ENCODE measurements at places on chromosomes 2 and 18.

DNA sequence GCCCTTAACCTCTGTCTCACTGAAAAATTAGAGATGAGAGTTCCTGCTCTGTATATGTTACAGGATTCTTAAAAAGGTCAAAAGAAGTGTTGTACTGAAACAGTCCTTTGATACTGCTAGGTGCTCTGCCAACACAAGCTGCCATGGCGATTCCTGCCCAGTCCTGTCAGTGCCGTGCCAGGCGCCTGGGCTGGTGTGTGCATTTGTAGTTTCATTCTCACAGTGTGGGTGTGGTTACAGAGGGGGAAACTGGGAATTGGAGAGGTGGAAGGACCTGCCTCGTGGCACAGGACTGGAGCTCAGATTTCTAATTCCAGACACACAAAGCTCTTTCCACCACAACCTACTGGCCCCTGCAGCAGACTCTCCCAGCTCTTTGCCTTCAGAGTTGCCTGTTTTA, 122.3 kb upstream of the RAB6C start:
- no peak for DNase-seq

DNA sequence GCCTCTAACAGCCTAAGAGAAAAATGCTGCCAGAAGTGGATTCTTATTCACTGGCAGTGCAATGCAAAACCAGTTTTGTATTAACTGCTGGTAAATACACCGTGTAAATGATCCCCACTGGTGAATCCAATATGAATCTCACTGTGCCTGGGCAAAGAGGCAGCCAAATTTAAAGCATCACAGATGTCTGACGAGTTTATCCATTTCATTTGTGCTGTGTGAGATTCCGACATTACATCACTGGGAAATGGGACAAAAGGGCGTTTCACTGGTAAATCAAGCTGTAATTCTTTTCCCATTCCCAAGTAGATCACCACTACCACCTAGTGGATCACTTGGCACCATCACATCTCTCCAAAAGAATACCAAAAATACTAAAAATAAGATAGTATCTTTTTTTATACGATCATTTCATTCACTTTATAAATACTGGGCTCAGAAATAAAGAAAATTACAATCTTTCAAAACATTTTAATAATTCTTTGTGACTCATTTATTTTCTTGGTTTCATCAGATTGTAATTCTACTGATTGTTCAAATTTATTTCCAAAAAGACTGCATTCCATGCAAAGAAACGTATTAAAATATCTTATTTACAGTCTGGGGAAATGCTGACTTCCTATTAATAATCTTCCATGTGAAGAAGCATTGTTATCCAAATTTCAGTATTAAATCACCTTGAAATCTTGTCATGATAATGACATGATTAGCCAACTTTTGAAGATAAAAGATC, 125.6 kb downstream of the GRB14 start:
- DNase-seq, result peak; percentile 58

DNA sequence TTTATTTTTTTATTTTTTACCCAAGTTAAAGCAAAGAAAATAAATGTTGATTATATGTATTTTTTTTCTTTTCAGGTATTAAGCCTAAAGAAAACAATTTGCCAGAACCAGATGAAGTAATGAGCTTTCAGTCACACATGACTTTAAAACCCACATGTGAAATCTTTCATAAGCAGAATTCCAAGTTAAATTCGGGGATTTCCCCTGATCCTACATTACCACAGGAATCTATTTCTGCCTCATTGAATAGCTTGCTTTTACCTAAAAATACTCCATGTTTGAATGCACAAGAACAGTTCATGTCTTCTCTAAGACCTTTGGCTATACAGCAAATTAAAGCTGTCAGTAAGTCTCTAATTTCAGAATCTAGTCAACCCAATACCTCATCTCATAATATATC, 26.6 kb downstream of the GEN1 start:
- DNase-seq, result no peak

GRCh38 chr2:74037379-74037860, 52.7 kb downstream of the TET3 start:
- peak; percentile 30 for DNase-seq

GRCh38 chr2:46800218-46800617, 115.4 kb downstream of the MCFD2 start:
- DNase-seq, result peak; percentile 70

GRCh38 chr2:9307535-9307934, 100.9 kb downstream of the ASAP2 start:
- DNase-seq, result no peak

DNA sequence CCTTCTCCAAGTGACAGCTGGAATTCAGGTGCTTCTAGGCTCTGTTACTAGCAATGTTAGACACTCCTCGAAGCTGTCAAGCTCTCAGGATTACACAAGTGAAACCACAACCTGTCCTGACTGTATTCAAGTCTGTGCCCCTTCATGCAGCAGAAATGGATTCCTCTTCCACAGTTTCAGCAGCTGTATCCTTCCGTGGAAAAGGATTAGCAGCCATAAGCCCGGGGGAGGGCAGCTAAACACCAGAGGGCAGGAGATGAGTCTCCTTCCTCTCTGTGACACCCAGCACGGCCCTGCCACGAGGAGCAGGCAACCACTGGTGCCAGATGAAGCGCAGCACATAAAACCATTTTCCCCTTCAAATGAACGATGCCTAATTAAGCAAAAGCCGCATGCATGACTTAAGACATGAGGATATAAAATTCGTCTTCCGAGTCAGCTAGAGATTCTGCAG, 1.2 kb downstream of the ST3GAL5 start:
- peak; percentile 47 for DNase-seq

GRCh38 chr18:41881285-41881684, 73.7 kb upstream of the PIK3C3 start:
- peak; percentile 63 for DNase-seq

DNA sequence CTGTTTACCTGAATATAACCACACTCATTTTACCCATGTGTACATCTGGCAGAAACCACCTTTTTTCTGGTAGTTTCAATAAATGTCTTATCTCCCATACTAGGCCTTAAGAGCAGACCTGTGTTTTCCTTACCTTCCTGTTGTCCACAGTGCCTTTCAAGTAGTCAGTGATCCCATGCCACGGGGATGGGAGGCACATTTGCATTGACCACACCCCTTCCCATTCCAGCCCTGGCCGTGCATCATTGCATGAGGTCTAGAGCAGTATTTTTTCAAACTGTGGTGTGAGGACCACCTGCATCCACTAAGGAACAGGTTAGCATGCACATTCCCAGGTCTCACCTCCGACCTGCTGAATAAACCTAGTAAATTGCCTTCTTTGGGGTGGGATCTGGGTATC, 165.2 kb upstream of the FOSL2 start:
- no peak for DNase-seq

DNA sequence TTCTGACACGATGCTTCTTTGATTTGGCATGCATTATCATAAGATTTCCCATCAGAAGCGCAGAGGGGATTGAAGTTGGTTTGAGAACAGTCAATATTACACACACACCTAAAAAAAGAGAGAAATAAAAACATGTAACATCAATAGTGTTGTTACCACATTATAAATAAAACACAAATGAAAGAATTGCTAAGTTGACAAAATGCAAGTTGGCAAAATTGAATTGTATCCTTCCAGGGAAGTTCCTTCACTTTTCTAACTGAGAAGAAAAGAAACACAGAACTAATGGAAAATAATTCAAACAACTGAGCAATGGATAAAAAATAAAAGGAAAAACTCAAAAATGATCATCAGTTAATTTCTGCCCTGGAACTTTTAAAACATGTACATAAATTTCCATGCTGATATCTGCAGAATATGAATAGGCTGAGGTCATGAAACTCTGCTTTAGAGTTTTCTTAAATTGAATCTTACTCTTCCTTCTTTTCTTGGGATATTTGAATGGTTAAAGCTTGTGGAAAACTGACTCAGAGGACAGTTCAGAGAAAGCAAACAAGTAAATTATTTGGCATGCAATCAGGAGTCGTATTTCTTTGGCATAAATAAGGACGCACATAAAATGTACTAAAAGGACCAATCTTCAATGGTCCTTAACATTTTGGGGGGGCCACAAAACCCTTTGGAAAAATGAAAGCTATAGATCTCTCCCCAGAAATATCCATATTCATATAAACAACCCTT, 152.4 kb upstream of the CAVIN2 start:
- DNase-seq, result peak; percentile 13

GRCh38 chr2:97712693-97713295, 582 bp upstream of the ZAP70 start:
- DNase-seq, result no peak

DNA sequence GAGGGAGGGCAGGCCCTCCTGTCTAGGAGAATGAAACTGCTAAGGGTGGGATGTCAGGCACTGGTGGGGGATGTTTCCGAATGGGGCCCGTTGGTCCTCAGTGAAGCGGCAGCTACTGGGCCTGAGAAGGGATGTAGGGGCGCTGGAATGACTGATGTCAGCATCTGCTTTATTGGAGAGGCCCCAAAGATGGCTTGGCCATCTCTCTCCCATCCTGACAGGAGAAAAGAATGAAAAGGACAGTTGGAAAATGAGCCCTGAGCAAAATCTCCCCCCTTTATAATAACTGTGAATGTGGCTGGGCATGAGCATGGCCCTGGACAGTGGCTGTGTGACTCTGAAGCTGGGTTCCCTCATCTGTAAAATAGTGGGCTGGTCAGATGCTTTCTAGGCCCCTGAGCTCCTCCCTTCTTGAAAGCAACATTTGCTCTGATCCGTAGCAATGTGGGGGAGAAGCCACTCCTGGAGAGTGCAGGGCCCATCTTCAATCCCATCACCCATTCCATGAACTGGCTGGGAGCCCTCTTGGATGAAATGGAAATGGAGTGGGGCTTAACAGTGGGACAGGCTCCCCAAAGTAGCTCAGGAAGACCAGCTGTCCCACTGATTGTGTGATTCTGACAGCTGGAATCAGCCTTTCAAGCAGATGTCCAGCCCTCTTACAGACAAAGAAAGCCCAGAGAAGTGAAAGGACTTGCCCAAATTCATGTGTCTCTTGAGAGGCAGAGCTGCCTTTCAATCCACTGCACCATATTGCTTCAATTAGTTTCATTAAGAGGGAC, 232.7 kb upstream of the SMAD2 start:
- DNase-seq, result no peak

DNA sequence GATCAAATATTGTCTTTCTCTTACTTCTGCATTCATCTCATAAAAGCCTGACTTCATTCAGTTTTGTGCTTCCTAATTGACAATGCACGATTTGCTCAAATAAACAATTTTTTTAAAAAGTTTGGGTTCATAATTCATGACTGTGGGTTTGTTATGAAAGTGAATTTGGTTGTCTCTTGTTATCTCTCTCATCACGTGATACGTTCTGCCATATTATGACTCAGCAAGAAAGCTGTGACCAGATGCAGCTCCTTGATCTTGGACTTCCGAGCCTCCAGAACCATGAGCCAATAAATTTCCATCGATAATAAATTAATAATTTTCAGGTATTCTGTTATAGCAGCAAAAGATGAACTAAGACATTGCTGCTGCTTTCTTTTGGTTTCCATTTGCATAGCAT, 156.5 kb upstream of the LRATD1 start:
- DNase-seq, result no peak

DNA sequence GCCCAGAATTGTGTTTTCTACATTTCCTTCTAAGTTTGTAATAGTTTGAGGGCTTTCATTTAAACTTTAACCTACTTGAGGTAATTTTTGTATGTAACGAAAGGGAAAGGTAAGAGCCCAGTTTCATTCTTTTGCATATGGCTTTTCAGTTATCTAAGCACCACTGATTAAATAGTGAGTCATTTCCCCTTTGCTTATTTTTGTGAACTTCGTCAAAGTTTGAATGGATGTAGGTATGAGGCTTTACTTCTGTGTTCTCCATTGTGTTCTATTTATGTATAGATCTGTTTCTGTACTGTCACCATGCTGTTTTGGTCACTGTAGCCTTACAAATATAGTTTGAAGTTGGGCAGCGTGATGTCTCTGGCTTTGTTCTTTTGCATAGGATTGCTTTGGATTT, 944.8 kb upstream of the CNTNAP5 start:
- DNase-seq, result no peak

DNA sequence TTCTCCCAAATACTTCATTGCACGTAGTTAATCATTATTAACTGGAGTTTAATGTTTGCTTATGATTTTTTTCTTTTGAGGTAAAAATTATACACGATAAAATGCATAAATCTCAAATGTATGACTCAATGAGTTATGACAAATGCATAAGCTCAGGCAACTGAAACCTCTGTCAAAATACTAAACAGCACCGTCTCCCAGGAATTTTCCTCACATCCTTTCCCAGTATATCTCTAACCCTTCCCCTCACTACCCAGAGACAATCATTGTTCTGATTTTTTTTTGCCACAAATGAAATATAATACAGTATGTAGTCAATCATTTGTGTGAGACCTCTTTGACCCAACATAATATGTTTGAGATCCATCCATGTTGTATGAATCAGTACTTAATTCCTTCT, 606.5 kb downstream of the CPS1 start:
- no peak for DNase-seq

DNA sequence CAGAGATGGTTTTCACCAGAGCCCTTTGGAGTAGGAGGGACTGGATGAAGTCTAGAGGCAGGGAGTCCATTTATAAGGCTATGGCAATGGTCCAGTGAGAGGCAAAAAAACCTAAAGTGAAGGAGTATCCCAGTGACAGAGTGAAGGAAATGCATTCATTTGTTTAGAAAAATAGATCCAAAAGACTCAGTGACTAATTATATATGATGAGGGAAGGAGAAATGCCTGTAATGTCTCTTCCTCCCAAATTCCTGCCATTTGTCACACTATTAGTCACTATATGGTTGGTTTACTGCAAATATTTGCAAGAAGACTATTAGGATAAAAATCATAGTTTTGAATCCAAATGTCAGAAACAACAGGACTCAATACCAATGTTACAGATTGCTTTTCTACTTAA, 104.2 kb downstream of the ZNF521 start:
- peak; percentile 89 for DNase-seq

- DNase-seq, result no peak
Measured at GRCh38 chr2:237449193-237449881, 35.4 kb upstream of the COL6A3 start.

DNA sequence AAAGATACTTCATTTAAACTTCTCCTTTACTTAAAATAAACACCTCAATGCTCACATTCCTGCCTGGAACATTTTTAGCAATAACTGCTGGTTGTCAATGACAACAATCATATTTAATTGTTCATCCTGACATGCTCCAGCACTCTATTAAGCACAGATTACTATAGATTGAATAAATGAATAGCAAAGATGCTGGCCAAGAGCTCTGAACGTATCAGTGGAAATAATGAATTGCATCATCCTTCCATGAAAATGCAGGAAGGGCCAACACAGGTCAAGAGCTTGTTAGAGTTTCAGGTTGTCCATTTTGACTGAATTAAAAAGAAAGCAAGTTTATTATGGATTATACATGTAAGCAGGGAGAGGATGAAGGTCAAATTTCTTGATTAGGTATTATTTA, 994.0 kb downstream of the TSN start:
- no peak for DNase-seq
